ENCODE measurements at places on chromosomes 2 and 18.

- no peak for DNase-seq
These were observed 77.0 kb downstream of the CTIF start for GRCh38 chr18:48615566-48616401.

- DNase-seq: no peak
These were observed 6.8 kb upstream of the CHMP3 start for GRCh38 chr2:86570059-86570458.

GRCh38 chr2:167925758-167926157, 321.6 kb downstream of the STK39 start:
- DNase-seq: no peak

- DNase-seq: no peak
These were observed 35.8 kb downstream of the PID1 start for GRCh38 chr2:229235131-229235914.

- DNase-seq: no peak
These were observed 12.8 kb upstream of the FSHR start for GRCh38 chr2:49167131-49167530.

DNA sequence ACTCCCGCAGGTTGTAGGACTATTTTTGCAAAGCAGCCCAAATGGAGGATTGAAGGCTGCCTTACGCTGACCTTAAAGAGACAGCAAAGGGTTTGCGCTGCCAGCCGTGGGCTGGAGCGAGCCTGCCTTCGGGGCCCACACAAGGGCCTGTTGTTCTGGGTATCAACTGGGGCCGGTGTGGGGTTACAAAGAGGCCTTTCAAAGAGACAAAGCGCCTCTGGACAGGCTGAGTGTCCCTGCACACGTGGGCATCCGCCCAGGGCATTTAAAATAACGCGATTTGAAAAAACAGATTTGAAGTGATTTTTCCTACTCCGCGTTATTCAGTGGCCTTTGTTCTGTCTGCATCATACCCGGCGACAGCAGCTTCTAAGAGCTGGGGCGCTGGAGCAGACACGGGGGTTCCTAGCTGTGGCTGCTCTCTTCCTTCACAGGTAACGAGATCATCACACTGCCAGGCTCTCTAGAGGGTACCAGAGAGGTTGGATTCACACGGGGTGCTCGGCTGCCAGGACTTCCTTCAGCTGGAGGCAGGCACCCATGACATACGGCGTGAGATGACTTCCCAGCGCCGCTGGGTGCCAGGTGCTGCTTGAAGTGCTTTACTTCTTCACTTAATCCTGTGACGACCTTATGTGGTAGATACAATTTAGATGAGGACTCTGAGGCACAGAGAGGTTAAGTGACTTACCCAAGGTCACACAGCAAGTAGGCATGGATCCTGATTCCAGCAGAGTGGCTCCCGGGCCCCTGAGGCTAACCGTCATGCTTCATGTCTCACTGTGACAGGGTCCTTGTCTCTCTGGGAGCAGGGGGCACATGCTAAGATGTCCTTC, 32.2 kb downstream of the MAL start:
- no peak for DNase-seq

- no peak for DNase-seq
These were observed 23.9 kb upstream of the STK17B start for GRCh38 chr2:196195302-196195701.

DNA sequence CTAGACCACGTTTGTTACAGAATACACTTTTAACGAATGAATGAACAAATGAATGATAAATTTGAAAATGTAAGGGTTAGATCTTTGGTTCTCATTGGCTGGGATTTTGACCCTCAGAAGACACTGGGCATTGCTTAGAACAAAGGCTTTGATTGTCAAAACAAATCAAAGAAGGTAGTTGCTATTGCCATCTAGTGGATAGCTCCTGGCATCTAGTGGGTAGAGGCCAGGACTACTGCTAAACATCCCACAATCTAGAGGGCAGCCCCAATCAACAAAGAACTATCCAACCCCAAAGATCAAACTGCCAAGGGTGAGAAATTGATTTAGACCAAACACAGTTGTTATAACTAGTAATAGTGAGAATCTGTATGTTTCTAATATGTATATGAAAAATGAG, 552.3 kb downstream of the KCNJ3 start:
- DNase-seq: no peak

Measured in stimulated activated CD8-positive, alpha-beta memory T cell treated with anti-CD3 and anti-CD28 coated beads, Interleukin-4, amount 100 ng/mL, for 1 hour (primary cell).